ENCODE measurements at places on chromosomes 3 and 15.

- no peak for DNase-seq
Measured at GRCh38 chr3:178948546-178948945, 123.1 kb downstream of the ZMAT3 start.

- DNase-seq, result no peak
Measured at GRCh38 chr3:23865595-23866396, 51.0 kb downstream of the NKIRAS1 start.

GRCh38 chr3:178494386-178494785 is 41.9 kb upstream of the KCNMB2 start:
- DNase-seq, result no peak

DNA sequence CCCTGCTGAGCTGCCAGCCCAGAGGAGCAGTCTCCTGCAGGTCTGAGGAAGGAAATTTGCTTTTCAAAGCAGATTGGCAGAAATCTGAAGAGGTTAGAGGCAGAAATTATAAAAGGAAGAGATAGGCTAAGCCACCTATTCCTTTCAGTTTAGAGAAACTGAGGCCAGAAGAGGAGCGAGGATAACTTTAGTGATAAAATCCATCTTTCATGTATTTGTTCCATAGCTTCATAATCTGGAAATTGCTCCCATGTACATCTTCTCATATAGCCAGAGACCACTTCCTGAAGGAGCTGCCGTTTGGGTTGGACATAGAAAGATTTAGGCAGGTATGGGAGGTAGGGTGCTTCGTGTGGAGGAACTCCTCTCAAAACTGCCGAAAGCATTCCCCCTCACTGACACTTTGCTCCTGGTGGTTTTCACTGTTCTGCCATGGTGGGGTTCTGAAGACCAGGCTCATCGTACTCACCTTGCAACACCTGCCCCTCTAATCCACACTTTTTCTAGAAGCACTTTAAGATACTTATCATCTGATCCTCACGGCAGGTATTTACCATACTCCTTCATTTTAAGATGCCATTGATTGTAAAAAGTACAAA is 670 bp upstream of the ACAP2 start:
- DNase-seq, result no peak

DNA sequence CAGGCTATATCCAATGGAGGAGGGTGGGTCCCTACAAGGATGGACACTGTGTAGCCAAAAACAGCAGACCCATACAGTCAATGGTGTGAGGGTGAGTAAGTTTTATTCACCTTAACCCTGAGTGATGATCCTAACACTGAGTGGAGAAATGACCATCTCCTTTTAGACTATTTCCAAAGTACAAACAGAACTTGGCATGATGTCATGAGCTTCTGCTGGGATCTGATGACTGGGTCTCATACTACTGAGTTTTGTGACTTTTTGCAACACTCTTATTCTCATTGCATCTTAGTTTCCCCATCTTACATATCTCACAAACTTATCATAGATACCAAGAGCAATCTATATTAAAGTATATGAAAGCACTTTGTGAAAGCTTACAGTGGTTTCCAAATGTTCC is 330.3 kb upstream of the CFAP20DC start:
- DNase-seq, result no peak

DNA sequence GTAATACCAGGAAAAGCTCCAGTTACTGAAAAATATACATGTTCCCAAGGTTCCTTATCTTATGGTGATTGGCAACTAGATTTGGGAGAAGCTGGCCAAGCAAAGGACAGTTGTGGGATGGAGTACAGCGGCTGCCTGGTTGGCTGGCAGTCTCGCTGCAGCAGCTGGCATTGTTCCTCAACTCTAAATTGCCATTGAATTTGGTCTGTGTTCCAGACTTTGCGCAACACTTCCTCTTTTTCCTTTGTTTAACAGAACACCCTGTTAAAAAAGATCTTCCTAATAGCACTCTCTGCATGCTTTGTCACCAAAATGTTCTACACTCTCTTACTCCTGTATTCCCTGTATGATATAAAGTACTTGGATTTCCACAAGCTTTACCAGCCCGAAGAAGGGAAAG is 420.6 kb upstream of the RBMS3 start:
- DNase-seq, result no peak

Data from stimulated activated CD4-positive, alpha-beta T cell treated with anti-CD3 and anti-CD28 coated beads, Interleukin-1b, Interleukin-23, amount 100 ng/mL, for 1 hour (primary cell).